ENCODE measurements at places on chromosomes 3 and 15.
A peak's percentile ranks its signal among the peaks of the same experiment; 100 is the strongest.

DNA sequence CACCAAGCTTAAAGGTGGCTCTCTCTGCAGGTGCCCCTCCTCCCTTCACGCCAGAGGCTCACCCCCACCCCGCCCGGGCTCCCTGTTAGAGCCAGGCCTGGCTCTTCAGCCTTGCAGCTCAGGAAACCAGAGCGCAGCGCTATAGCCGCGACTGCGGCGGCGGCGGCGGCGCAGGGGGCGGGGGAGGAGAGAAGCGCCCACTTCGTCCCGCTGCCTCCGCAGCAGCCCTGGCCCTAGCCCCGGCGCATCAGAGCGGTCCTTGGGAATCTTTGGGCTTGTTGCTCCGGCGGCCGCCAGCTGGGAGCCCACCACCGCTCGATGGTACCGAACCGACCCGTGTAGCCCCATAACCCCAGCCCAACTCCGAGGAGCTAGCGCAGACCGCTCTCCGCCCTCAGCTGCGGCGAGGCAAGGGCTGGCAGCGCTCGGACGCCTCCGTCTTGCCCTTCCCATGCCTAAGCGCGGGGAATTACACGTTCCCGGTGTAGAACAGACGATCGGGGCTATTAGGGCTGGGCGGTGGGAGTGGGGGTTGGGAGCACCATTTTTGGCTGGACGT lies 1.2 kb downstream of the RASGRF1 start:
- peak; percentile 30 for DNase-seq

- DNase-seq, result no peak
Measured at GRCh38 chr15:36912311-36912712, 188.0 kb downstream of the MEIS2 start.

GRCh38 chr15:60479361-60480110 lies 594 bp upstream of the ICE2 start:
- no peak for DNase-seq

GRCh38 chr3:147807776-147808175 lies 398.6 kb downstream of the ZIC1 start:
- DNase-seq, result no peak

GRCh38 chr3:187639927-187640568 lies 30.1 kb downstream of the SST start:
- DNase-seq, result no peak

- no peak for DNase-seq
Measured at GRCh38 chr3:36408146-36408545, 27.8 kb downstream of the STAC start.

DNA sequence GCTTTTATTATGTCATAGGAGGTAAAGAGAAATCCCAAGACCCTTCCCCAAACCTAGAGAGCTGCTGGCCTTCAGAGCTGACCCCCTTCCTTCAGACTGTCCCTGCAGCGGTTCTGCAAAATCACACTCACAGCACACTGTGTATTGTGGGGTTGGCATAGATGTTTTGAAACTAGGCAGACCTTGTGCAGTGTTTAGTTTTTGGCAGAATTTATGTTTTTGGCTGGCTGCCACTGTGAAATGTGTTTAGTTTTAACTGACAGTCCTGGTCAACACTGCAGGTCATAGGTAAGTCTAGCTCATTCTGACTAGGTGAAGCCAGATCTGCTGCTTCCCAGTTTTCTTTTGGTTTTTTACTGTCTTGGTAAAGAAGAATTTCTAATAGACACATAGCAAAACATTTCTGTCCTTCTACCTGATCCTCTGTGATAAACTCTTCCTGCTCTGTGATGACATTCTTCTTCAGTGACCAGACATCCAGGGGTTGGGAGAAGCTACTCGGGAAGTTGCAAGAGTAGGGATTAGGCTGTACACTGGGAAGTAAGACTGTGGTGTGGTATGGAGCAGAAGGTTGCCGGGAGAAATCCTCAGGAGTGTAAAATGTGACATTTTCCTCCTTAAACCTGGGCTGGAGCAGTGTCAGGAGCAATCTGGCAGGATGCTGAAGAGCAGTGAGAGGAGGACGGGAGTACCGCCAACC lies 209.6 kb upstream of the MCTP2 start:
- DNase-seq, result no peak

- DNase-seq, result no peak
Measured at GRCh38 chr15:99306694-99307338, 55.5 kb downstream of the LRRC28 start.

DNA sequence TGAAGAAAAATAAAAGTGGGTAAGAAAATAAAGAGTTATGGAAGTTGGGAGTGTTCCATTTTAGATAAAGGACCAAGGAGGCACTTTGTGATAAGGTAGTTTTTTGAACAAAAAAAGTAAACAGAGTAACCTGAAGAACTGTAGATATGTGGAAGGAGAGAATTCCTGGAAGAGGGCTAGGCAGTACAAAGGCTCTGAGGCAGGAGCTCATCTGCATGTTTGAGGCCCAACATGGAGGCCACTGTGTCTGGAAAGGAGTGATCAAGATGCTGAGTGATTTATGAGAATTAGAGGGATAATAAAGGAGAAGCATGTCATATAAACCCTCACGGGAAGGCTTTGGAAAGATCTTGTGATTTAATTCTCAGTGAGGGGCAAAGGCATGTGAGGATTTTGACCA lies 126.5 kb downstream of the DTWD1 start:
- DNase-seq, result no peak

- DNase-seq, result no peak
Measured at GRCh38 chr15:92151741-92152140, 241.9 kb upstream of the ST8SIA2 start.

GRCh38 chr15:96889734-96890480 lies 559.4 kb downstream of the NR2F2 start:
- no peak for DNase-seq

GRCh38 chr3:109973733-109974132 lies 636.4 kb upstream of the DPPA4 start:
- no peak for DNase-seq

DNA sequence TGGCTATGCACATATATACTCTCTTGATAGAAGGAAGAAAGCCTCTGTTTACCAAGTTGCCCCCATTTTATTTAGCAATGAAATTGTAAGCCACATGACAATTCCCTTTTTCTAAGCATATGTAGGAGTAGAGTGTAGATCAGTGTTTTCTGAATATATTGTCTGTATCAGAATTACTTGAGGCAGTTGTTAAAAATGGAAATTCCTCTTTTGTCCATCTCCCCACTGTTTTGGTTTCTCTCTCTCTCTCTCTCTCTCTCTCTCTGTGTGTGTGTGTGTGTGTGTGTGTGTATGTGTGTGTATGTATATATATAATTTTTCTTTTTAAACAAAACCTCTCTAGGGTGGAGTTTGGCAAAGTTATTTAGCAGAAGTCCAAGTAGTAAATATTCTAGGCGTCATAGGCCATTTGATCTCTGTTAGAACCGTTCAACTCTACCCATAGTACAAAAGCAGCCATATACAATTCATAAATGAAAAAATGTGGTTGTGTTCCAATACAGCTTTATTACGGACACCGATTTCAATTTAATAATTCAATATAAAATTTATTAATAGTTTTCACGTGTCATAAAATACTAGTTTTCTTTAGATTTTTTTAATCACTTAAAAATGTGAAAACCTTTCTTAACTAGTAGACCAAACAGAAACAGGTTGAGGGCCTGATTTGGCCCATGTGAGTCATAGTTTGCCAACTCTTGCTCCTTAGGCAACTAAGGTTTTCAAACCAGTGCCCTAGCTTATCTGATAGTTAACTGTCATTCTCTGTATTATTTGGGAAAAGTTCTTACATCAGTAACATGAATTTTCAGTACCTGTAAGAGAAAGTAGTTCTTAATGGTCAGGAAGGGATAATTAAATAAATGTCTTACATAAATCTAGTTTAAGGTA lies 39.8 kb downstream of the UBE2E1 start:
- no peak for DNase-seq

GRCh38 chr3:14424711-14425580 lies 22.5 kb downstream of the SLC6A6 start:
- no peak for DNase-seq

GRCh38 chr3:71657831-71658530 lies 67.2 kb downstream of the EIF4E3 start:
- peak; percentile 19 for DNase-seq
